ENCODE measurements at places on chromosomes 13 and 19.

- no peak for DNase-seq
These were observed 287.0 kb downstream of the DCT start for GRCh38 chr13:94192431-94192975.

- no peak for DNase-seq
These were observed 53.1 kb upstream of the UBL3 start for GRCh38 chr13:29903543-29903942.

DNA sequence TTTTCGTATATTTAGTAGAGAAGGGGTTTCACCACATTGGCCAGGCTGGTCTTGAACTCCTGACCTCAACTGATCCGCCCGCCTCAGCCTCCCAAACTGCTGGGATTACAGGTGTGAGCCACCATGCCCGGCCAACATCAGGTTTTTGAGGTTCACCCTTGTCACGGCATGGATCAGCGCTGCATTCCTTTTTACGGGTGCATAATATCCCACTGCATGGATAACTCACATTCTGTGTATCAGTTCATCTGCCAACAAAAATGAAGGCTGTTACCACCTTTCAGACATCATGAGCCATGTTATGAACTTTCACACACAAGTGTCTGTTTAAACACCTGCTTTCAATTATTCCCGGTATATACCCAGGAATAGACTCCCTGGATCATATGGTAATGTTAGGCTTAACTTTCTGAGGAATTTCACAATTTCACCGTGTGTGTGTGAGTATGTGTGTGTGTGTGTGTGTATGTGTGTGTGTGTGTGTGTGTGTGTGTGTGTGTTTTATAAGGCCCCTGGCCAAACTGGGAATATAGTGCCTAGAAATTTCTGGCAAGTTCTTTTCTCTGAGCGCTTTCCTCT is 52.2 kb downstream of the AP1M1 start:
- no peak for DNase-seq

- DNase-seq = no peak
These were observed 7.4 kb upstream of the FCGBP start for GRCh38 chr19:39941615-39942365.

DNA sequence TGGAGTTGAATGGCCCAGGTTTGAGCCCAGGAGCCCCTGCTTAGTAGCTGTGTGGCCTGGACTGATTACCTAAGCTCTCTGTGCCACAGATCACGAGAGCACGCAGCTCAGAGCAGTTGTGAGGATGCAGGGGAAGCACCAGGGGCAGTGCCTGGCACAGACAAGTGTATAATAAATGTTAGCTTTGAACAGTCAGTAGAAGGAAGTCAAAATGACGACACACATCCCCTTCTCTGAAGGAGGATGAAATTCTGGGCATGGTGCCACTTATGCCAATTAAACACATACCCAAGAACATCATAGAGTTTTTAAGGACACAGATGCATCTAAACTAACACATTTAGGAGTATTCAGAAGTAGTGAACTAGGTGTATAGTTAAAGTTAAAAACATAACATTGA is 24.9 kb upstream of the SIGLEC11 start:
- DNase-seq = no peak

GRCh38 chr19:47438793-47439220 is 19.5 kb upstream of the MEIS3 start:
- no peak for DNase-seq

DNA sequence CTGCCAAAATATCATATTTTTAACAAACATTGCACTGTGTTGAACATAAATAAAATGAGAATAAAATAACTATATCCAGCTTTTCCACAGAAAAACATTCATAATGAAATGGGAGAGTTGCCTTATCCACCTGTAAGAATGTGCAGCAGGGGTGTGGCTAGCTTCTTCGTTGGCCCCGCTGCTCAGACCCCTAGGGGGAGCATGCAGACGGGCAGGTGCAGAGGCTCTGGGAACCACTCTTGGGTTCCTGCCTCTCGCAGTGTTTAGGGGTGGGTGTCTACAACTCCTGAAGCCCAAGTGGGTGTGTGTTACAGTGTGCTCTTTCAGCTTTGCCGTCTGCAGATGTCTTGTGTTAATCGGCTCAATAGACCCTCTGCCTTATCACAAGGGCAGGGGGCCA is 121.7 kb downstream of the SLITRK5 start:
- DNase-seq = no peak

- DNase-seq = no peak
These were observed 1558.5 kb downstream of the EFNB2 start for GRCh38 chr13:104976986-104977385.
